ENCODE measurements at places on chromosomes 12 and 14. TPM values are rescaled to one million over a fixed set of nuclear protein-coding genes. Genes with fewer than 3 reads are reported as not detected.

DNA sequence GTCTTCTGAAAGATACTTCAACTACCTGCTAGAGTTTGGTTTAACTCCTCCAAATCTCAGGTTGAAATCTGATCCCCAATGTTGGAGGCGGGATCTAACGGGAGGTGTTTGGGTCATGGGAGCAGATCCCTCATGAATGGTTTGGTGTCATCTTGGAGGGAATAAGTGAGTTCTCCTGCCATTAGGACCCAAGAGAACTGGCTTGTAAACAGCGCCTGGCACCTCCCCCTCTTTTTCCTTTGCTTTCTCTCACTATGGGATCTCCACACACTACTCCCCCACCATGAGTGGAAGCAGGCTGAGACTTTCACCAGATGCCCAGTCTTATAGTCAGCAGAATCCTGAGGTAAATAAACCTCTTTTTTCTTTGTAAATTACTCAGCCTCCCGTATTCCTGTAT, 2.5 kb downstream of the CNIH1 start:
- no peak for DNase-seq

DNA sequence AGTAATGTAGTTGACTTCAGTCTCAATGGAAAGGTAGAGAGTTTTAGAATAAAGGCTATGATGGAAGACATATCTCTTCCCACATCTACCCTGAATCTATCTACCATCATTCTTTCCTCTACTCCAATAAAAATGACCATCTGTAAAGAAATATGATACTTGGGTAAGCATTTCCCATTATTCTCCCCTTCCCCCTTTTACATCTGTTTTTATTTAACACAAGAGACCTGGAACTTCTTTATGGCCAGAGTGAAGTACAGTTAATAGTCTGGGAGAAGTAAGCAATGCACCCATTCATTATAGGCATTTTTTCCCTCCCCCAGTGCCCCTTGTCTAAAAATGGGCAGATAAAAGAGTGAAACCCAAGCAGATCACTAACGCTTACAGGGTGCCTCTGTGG, 6.5 kb downstream of the TPH2 start:
- DNase-seq: no peak

The DDX24 gene
- 149 TPM for total RNA-seq

The CARMIL3 gene
- total RNA-seq: 0.60 TPM

GRCh38 chr12:3483089-3483488, 7.9 kb upstream of the PRMT8 start:
- DNase-seq: no peak

The PRPH gene
- total RNA-seq: not detected

The LBHD2 gene
- not detected for total RNA-seq

GRCh38 chr14:39617537-39617936, 185.3 kb upstream of the FBXO33 start:
- no peak for DNase-seq

DNA sequence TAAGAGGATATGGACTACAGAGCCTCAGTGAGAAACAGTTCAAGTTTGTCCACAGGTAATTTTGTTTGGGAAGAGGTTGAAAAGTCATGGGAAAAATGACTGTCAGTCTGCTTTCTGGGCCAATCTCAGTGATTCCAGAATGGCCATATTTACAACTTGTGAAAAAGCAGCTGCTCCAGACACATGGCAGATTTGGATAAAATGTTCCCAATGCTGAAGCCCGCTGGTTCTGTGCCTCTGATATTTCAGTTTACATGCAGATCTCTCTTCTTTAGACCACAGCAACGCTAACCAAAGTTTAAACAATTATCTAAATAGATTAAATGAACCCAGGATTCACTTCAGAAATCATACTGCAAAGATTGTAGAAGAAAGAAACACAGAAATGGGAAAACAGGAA, 222.8 kb downstream of the SOX5 start:
- no peak for DNase-seq

- DNase-seq: no peak
These were observed 9.9 kb upstream of the VPS33A start for GRCh38 chr12:122276242-122276641.

GRCh38 chr14:92573761-92574498, 60.3 kb downstream of the RIN3 start:
- DNase-seq: no peak

- no peak for DNase-seq
These were observed 768.8 kb upstream of the NOVA1 start for GRCh38 chr14:27366596-27366995.

DNA sequence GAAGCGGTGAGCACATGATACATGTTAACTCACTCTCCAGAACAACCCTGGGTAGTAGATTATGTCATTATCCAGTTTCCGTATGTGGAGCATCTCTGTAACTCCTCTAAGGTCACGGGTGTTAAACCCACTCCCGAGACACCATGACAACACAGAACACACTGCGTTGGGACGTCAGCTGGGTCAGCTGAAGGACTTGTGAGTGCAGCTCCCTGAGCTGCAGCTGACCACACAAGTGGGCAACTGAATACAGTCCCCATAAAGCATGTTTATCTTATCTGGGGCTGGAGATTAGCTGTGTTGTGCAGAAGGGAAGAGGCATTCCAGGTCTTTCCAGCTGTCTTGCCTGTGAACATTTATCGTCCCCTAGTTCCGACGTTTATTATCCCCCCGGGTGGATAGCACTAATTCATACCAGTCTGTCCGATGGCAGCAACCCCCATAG, 211.5 kb downstream of the CHST11 start:
- DNase-seq: no peak

The CYP46A1 gene
- 2.8 TPM for total RNA-seq

DNA sequence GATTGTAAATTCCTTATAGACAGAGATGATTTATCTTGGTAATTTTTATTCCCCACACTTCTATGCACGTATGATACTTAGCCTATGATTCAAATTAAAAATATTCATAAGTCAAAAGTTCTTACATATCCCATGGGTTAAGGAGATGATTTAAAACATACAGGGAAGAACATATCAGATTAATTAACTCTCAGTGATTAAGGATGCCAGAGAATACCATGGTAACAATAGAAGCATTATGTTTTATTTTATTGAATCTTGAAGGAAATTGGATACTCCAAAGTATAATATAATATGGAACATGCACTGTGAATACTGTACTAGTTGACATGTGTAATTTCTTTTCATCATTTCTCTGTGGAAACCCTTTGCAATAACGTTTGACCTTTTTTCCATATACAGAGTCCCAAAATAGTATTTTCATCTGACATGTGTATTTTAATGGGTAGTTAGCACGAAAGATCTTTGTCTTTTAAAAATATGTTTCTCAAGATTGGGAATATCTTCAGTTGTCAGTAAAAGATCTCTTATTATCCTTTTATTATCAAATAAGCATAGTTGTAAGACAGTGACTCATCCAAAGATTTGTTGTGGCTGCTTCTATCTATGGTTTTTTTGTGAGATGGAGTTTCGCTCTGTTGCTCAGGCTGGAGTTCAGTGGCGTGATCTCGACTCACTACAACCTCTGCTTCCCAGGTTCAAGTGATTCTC, 166.7 kb downstream of the RAD51B start:
- no peak for DNase-seq

- DNase-seq: no peak
These were observed at the start of gene CLEC7A for GRCh38 chr12:10130042-10130441. Gene CLEC7A, minus strand, starts transcription at chr12:10130199. Its CDS starts 117 bp downstream, at chr12:10130082.

GRCh38 chr12:87866578-87867292, 162.5 kb downstream of the C12orf50 start:
- no peak for DNase-seq

The ISM2 gene
- total RNA-seq: 0.26 TPM

The SELPLG gene
- 2.9 TPM for total RNA-seq

- DNase-seq: peak; percentile 38
These were observed 2.6 kb upstream of the KRT79 start for GRCh38 chr12:52836491-52837412.

- DNase-seq: no peak
These were observed 858 bp upstream of the FRMD6 start for GRCh38 chr14:51650716-51651387.

DNA sequence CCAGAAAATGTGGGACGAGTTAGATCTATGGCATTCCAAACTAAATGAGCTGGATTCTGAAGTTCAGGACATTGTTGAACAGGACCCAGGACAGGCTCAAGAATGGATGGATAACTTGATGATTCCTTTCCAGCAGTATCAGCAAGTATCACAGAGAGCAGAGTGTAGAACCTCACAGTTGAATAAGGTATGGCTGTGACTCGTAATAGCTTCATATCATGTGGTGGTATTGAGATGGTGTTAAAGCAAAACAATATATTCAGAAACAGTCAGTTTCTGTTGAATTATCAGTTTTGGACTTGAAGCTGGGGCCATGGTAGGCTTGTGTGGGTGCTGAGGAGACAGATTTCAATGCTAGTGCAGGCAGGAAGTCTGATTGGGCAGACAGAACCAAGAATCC, 213.7 kb downstream of the ESR2 start:
- no peak for DNase-seq

The CCT2 gene
- 142 TPM for total RNA-seq

DNA sequence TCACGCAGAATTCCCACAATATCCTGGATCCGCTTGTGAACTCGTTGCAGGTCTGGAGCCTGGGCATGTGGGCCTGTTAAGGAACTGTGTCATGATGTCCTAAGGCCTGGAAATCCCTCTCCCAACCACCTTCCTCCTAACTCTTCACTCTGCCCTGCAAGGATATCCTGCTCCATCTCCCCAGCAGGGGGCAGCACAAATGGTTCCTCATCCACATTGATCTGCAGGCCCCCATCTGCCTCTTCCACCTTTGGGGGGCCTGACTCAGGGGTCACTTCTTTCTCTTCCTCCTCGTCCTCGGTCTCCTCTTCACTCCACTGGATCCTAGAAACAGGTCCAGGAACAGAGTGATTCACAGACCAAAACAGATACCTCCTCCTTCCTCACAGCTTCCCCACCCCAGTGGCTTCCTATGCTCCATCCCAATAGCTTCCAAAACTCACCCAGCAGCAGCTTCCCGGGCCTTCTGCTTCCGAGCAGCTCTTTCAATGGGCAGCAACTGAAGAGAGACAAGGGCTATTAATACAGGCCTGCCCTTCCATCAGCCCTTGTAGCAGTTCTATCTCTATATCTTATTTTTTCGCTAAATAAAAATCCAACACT, 4.5 kb downstream of the NOP2 start:
- no peak for DNase-seq

Data from chondrocyte (in vitro differentiated cells).